Upper lobe of right lung (tissue), 1 donor: ENCODE measurements at places on chromosomes 12 and 14.

- H3K36me3 ChIP-seq: no peaks in the 10 kb centered on the region
- no peak overlapping the region for H3K4me3 ChIP-seq
- peak overlapping the region; percentile 67 for H3K27ac ChIP-seq
- H3K27me3 ChIP-seq: no peaks in the 10 kb centered on the region
These were observed 123.8 kb downstream of the ZFP36L1 start for GRCh38 chr14:68669111-68669511.

DNA sequence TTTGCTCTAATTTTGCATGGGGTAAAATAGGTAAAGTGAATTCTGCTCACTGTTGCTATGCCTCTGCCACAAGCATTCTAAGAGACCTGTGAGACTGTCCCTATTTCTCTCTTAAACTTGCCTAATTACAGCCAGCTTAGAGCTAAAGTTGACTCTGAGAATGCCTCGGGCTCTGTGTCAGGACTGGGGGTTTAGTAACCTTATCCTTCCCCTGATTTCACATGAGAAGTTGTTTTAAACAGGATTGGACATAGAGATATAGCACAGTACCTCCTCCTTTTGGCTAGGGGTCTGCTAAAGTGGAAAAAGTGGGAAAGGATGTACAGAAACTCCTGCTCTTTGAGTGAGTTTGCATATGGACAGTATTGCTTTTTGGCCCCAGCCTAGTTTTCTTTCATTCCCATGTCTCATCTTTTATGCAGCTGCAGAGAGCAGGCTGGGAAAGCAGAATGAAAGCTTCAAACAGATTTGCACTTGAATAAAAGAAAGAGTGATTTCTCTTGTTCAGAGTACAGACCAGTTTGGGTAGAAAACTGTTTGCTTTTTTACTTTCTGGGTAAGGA, 122.0 kb downstream of the RAD51B start:
- peak overlapping the region; percentile 61 for H3K27ac ChIP-seq
- peaks cover 47% of the 10 kb centered on the region for H3K4me1 ChIP-seq
- DNase-seq: no peak
- H3K36me3 ChIP-seq: no peaks in the 10 kb centered on the region

- no peaks in the 10 kb centered on the region for H3K27me3 ChIP-seq
- no peak overlapping the region for H3K4me3 ChIP-seq
- no peaks in the 10 kb centered on the region for H3K36me3 ChIP-seq
These were observed 172.8 kb upstream of the DYRK2 start for GRCh38 chr12:67475725-67476124.

GRCh38 chr12:29589286-29589820, 91.9 kb upstream of the OVCH1 start:
- no peaks in the 10 kb centered on the region for H3K27me3 ChIP-seq
- no peak overlapping the region for H3K27ac ChIP-seq
- peaks cover 5% of the 10 kb centered on the region for H3K4me1 ChIP-seq
- no peaks in the 10 kb centered on the region for H3K36me3 ChIP-seq
